T1000 (cell line): ENCODE measurements at places on chromosomes 5 and 9.

DNA sequence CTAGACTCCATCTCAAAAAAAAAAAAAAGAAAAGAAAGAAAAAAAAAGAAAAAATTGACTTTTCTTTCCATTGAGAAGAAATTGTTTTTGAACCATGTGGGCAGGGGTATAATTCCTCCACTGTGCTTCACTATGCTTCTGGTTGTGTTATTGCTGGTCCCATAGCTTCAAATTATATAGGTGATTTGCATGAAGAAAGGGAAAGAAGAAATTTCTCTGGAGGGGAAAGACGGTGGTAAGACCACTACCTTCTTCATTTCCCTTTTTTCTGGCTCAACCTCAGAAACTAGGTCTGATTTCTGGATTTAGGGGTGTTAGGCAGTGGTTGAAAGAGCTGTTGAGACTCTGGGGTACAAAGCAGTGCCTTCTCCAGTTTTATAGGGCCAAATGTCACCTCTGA is 29.3 kb upstream of the HSPB3 start:
- DNase-seq: no peak

DNA sequence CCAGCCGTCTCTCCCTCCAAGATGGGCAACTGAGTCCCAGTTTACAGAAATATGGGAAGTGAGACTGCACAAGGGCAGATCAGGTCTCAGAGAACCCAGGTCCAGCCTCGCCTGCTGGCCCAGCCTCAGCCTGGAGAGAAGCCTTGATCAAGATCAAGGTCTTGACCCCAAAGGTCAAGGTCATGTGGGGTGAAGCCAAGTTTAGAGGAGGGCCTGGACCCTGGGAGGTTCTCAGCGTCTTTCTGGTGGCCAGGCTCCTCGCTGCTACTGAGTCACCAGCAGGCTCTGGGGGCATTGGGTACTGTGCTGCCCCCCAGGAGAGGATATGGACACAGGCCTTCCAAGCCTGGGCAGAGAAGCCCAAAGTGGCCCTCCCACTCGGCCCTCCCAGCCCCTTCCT is 8.8 kb downstream of the IPPK start:
- DNase-seq: no peak

DNA sequence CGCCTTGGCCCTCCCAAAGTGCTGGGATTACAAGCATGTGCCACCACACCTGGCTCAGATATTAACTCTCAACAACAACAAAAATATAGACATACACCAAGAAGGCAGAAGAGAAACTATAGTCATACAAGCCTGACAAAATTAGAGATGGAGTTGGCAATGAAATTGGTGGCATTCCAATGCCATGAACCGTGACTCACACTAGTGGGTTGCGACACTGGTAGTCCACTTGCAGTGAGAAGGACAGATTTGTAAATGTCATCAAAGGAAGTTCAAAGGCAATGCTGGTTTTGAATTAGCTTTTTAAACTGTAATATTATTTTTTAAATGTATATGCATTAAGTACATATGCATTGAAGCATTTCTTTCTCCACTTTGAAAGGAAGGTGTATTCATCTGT is 8.5 kb upstream of the DNAJC25 start:
- DNase-seq: peak; percentile 11

DNA sequence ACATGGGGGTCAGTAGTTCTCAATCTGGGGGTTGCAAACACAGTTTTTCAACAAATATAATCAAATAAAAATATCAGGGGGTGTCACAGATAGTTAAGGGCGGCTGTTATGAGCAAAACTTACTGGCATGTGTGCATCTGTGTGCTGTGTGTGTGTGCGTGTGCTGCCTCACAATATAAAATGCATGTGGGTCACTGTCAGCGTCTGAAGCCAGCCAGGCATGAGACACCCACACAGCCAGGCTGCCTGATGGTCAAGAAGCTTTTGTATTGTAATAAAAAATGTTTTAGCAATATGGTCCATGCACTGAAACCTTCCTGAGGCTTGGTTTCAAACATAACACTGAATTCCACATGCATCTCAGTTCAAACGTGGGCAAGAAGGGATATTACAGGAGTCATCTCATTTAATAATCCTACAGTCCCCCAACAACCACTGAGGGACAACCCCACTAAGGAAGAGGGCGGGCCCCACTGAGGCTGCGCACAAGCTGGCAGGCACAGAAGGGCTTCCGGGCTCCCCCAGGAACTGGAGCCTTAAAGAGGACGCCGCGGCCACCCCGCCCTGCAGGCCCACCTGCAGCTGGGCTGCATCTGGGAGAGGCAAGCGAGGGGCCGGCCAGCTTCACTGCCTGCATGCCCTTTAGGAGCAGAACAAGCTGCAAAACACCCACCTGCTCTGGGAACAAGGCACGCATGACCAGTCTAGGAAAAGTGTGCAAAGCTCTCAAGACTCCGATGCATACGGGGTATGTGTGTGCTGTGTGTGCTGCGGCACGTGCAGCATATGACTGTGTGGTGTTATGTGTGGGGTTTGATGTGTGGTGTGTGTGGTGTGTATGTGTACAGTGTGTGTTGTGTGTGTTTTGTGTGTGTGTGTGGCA is 14.1 kb downstream of the SEMA4D start:
- no peak for DNase-seq

- no peak for DNase-seq
Observed at GRCh38 chr5:104412649-104413240, 850.2 kb upstream of the NUDT12 start.
